Left lung (tissue), 14 donors: ENCODE measurements at places on chromosomes 1 and 21. TPM values are rescaled to one million over a fixed set of nuclear protein-coding genes. Genes with fewer than 3 reads are reported as not detected.

DNA sequence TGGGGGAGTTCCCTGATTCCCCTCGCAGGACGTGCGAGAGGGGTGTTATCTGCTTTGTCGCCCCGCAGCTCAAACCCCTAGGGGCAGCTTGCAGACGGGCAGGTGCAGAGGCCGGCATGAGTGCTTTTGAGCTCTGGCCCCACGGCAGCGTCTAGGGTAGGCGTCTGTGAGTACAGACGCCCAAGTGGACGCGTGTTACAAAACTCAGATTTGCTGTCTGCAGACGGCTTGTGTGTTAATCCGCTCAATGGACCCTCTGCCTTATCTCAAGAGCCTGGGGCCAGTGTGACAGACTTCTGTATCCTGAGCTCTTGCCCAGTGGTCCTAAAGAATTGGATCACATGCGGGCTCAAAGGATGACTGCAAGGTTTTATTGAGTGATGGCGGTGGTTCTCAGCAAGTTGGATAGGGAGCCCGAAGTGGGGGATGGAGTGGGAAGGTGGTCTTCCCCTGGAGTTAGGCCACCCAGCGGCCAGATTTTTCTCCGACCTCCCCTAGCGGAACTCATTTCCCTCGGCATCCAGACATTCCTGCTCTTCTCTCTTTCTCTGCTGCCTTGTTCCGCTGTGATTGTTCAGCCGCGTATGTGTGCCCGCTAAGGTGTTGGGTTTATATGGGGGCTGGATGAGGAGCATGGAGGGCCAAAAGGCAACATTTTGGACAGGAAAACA lies 9.4 kb downstream of the CFHR4 start:
- peak; percentile 3 for DNase-seq
- no peaks in the 10 kb centered on the region for H3K4me1 ChIP-seq
- peaks cover 21% of the 10 kb centered on the region for H3K27me3 ChIP-seq
- H3K27ac ChIP-seq, result no peak overlapping the region
- H3K36me3 ChIP-seq, result no peaks in the 10 kb centered on the region

- H3K27ac ChIP-seq, result no peak overlapping the region
- no peaks in the 10 kb centered on the region for H3K4me1 ChIP-seq
- no peak for DNase-seq
- no peak overlapping the region for H3K4me3 ChIP-seq
Measured at GRCh38 chr1:7279769-7280168, 491.3 kb upstream of the VAMP3 start.

DNA sequence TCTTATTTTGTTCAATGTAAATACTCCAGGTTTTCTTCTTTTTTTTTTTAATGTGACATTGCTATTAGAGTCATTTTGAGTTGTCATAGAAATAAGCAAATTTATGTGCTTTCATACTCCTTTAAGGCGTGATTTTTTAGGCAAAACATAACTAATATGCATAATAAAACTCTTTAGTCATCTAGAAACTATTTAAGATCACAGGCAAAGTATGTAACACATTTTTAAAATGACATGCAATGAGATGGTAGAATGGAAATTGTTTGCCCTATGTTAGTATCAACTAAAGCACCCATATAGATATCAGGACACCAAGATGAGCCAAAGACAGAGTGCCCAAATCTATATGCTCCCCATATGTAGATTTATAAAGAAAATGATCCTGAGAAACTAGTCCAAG lies 41.5 kb upstream of the SGIP1 start:
- H3K4me3 ChIP-seq, result no peak overlapping the region
- no peak overlapping the region for H3K27ac ChIP-seq
- no peak for DNase-seq
- H3K36me3 ChIP-seq, result no peaks in the 10 kb centered on the region
- no peaks in the 10 kb centered on the region for H3K27me3 ChIP-seq
- no peaks in the 10 kb centered on the region for H3K4me1 ChIP-seq

DNA sequence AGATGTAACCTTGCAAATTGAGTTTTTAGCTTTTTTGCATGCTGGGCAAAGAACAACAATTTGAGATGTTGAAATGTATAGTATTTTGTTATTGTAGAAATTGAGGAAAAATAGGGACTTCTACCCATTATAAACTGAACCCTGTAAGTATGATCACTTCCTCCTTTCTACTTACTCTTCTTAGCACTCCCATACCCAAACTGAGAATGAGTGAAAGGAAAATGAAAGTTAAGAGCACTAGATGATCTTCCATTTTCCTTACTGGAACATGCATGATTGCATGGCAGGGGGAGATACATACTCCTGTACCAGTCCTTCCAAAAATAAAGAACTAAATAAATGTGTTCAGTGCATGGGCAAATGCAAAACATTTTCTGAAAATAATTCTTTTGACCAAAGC lies 107.4 kb upstream of the KIAA1614 start:
- no peak for DNase-seq
- H3K27me3 ChIP-seq, result no peaks in the 10 kb centered on the region
- no peaks in the 10 kb centered on the region for H3K4me1 ChIP-seq
- H3K4me3 ChIP-seq, result no peak overlapping the region
- H3K36me3 ChIP-seq, result no peaks in the 10 kb centered on the region
- no peak overlapping the region for H3K27ac ChIP-seq

GRCh38 chr1:209542585-209542984 lies 40.9 kb upstream of the CAMK1G start:
- no peaks in the 10 kb centered on the region for H3K36me3 ChIP-seq
- DNase-seq, result no peak
- no peak overlapping the region for H3K4me3 ChIP-seq
- H3K4me1 ChIP-seq, result no peaks in the 10 kb centered on the region

DNA sequence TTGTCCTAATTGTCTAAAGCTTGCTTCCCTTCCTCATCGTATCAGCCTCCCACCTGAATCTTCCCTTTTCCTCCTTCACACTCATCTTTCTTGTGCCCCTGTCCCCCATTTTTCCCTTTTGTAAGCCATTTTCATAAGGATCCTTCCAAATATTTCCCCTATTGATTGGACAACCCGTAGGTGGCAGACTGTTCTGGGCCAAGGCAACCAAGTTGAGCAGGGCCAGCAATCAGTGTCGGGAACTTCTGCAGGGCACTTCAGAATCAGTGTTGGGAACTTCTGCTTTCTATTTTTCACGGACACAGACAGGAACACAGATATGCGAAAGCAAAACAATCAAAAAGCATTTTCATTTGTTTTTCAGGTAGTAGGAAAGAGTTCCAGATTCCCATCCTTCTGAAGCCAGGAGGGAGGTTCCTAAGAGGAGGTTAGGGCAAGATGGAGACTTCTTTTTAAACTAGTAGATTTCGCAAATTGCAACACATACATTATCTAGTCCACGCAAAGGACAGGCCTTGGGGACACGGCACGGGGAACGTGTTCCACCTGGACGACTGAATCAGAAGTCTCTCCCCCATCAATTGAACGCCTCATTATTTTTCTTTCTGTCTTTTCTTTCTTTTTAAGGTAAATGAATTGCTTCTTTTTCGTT lies 691 bp upstream of the MPZL1 start:
- no peaks in the 10 kb centered on the region for H3K36me3 ChIP-seq
- no peaks in the 10 kb centered on the region for H3K4me1 ChIP-seq
- no peak for DNase-seq
- peak overlapping the region; percentile 86 for H3K27ac ChIP-seq
- peak overlapping the region; percentile 97 for H3K4me3 ChIP-seq
- H3K27me3 ChIP-seq, result no peaks in the 10 kb centered on the region

- DNase-seq, result no peak
- no peak overlapping the region for H3K4me3 ChIP-seq
- H3K36me3 ChIP-seq, result no peaks in the 10 kb centered on the region
- no peaks in the 10 kb centered on the region for H3K27me3 ChIP-seq
Measured at GRCh38 chr1:67078291-67078690, 24.3 kb upstream of the SLC35D1 start.

DNA sequence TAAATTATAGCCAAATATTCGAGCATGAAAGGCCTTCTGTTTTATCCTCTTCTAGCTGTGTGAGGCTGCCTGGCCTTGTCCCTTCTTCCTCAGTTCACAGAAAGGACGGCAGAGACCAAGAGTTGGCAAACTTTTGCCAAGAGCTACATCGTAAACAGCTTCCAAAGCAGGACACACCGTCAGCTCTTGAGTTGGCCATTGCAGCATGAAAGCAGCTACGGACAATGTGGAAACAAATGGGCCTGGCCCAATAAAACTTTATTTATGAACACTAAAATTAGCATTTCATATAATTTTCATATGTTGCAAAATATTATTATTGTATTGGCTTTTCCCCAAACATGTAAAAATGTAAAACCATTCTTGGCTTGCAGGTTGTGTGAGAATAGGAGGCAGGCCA lies 10.7 kb downstream of the C21orf58 start:
- H3K27me3 ChIP-seq, result no peaks in the 10 kb centered on the region
- no peak overlapping the region for H3K27ac ChIP-seq
- H3K4me1 ChIP-seq, result no peaks in the 10 kb centered on the region

DNA sequence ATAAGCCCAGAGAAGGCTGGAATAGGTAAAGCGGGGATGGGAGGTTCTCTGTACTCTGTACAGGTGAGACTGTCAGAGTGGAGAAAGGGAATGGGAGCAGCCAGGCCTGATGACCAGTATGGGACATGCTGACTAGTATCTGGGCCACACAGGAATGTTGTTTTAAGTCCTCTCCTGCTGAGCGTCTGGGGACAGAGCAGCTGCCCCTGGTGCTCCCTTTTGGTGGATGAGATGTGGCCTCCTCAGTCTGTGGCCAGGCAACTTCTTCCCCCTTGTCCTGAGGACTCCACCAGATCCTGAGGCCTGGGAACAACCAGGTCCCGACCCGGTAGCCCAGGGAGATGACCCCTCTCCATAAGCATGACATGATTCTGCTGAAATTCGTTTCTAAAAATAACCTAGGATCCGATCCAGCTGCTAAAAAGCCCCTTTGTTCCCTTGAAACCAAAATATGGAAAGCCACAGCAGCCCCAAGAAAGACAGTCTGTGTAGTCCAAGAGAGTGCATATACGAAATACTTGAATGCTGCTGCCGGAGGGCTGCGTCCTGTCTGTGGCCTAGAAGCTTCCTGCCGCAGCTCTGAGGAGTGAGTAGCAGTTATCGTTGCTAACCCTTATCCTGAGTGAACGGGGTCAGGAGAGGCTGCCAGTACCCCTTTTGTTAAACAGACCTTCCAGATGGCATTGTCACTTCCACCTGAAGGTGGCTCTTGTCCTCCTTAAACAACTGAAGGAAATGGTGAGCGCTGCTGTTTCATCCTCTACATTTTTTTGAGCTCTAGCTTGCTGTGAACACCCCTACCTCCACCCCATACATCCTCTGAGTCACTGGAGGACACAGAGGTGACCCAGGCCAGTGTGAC lies 47.1 kb downstream of the ATP2B4 start:
- H3K4me1 ChIP-seq, result peaks cover 30% of the 10 kb centered on the region
- no peaks in the 10 kb centered on the region for H3K27me3 ChIP-seq
- H3K36me3 ChIP-seq, result no peaks in the 10 kb centered on the region
- peak overlapping the region; percentile 79 for H3K27ac ChIP-seq
- H3K4me3 ChIP-seq, result no peak overlapping the region

DNA sequence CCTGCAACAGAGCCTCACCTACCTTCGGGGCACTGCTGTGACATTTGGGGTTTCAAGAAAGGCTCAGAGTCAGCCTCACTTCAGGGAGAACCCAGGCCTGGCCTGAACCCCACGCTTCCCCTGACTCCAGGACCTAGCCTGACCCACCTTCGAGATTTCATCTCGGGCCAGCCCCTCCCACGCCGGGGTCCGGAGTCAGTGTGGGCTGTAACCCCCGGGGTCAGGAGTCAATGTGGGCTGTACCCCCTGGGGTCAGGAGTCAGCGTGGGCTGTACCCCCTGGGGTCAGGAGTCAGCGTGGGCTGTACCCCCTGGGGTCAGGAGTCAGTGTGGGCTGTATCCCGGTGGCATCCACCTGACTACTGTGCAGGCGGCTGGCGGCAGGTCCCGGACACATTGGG lies 183.0 kb upstream of the RAB4A start:
- no peaks in the 10 kb centered on the region for H3K27me3 ChIP-seq
- no peak overlapping the region for H3K27ac ChIP-seq
- no peaks in the 10 kb centered on the region for H3K4me1 ChIP-seq
- no peaks in the 10 kb centered on the region for H3K36me3 ChIP-seq
- no peak for DNase-seq

DNA sequence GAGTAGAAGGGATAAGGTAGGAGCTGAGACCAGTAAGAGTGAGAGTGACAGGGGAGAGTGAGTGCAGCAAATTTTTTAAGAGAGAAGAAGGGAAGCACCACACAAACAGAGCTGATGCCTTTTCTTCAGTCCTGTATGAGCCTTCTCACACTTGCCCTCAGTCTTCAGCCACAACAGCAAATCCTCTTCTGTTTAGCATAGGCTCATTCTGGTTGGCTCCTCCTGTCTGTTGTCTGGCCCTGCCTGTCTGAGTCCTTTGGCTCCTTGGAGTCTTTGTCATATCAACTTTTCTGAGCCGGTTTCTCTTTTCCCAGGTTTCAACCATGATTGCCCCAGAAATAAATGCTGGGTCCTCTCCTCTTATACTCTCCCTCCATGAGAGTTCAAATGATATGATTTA lies 12.7 kb upstream of the CASQ1 start:
- DNase-seq, result no peak
- H3K27ac ChIP-seq, result no peak overlapping the region
- H3K4me3 ChIP-seq, result no peak overlapping the region

DNA sequence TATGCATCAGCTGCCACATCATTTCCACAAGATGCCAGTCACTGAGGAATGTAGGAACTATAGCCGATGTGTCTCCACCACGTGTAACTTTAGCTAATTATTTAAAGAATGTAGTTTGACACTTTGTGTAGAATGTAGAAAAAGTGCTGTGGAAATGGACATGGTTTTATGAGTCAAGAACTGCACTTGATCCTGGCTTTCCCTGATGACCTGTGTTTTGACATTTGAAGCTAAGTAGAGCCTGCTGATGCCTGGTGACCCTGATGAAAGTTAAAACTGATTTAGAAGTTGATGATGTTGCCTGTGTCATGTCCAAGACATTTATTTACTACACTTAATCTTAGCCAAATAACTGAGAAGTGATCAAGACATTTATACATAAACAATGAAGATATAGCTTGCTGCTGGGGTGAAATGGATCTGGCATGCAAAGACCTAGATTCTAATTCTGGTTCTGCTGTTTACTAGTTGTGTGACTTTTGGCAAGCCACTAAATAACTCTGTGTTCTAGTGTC lies 4.4 kb upstream of the OSBPL9 start:
- no peak overlapping the region for H3K27ac ChIP-seq
- H3K4me3 ChIP-seq, result no peak overlapping the region
- H3K4me1 ChIP-seq, result peaks cover 6% of the 10 kb centered on the region
- peak; percentile 61 for DNase-seq
- H3K36me3 ChIP-seq, result no peaks in the 10 kb centered on the region

GRCh38 chr1:87165177-87165576 lies 163.5 kb upstream of the LMO4 start:
- no peak overlapping the region for H3K27ac ChIP-seq
- DNase-seq, result no peak
- no peaks in the 10 kb centered on the region for H3K36me3 ChIP-seq
- no peaks in the 10 kb centered on the region for H3K27me3 ChIP-seq
- no peak overlapping the region for H3K4me3 ChIP-seq
- no peaks in the 10 kb centered on the region for H3K4me1 ChIP-seq

GRCh38 chr1:206049293-206049692 lies 3.7 kb upstream of the RHEX start:
- DNase-seq, result no peak
- H3K4me1 ChIP-seq, result no peaks in the 10 kb centered on the region
- H3K4me3 ChIP-seq, result no peak overlapping the region
- no peak overlapping the region for H3K27ac ChIP-seq
- H3K36me3 ChIP-seq, result no peaks in the 10 kb centered on the region
- no peaks in the 10 kb centered on the region for H3K27me3 ChIP-seq

- no peaks in the 10 kb centered on the region for H3K36me3 ChIP-seq
- no peaks in the 10 kb centered on the region for H3K27me3 ChIP-seq
- H3K4me1 ChIP-seq, result peaks cover 8% of the 10 kb centered on the region
- H3K4me3 ChIP-seq, result no peak overlapping the region
- H3K27ac ChIP-seq, result no peak overlapping the region
Measured at GRCh38 chr21:26003404-26003803, 167.2 kb downstream of the APP start.

Gene DEGS1
- 92.2 TPM for total RNA-seq

Gene KCNE2
- total RNA-seq, result not detected

Gene CFAP74
- 0.23 TPM for total RNA-seq

Gene KIF21B
- total RNA-seq, result 7.9 TPM
